ENCODE measurements at places on chromosomes 2 and 18.

DNA sequence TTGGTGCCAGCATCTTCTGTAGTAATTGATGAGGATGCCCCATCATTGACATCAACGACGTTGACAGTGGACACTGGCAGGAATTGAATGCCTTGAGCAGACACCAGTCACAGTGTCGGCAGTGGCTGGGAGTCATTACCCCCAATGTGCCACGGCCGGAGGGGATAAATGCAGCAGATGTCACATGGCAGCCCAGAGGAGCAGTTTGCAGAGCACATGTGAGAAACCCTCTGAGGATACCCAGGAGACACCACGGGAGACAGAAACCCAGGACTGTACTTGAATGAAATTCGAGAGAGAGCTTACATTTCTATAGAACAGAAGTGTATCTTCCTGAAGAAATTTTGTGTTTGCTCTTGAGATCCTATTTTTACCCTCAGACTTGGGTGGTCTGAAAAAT lies 409.1 kb upstream of the TNP1 start:
- no peak for DNase-seq

- no peak for DNase-seq
Measured at GRCh38 chr2:119112770-119113488, 45.6 kb downstream of the C1QL2 start.

DNA sequence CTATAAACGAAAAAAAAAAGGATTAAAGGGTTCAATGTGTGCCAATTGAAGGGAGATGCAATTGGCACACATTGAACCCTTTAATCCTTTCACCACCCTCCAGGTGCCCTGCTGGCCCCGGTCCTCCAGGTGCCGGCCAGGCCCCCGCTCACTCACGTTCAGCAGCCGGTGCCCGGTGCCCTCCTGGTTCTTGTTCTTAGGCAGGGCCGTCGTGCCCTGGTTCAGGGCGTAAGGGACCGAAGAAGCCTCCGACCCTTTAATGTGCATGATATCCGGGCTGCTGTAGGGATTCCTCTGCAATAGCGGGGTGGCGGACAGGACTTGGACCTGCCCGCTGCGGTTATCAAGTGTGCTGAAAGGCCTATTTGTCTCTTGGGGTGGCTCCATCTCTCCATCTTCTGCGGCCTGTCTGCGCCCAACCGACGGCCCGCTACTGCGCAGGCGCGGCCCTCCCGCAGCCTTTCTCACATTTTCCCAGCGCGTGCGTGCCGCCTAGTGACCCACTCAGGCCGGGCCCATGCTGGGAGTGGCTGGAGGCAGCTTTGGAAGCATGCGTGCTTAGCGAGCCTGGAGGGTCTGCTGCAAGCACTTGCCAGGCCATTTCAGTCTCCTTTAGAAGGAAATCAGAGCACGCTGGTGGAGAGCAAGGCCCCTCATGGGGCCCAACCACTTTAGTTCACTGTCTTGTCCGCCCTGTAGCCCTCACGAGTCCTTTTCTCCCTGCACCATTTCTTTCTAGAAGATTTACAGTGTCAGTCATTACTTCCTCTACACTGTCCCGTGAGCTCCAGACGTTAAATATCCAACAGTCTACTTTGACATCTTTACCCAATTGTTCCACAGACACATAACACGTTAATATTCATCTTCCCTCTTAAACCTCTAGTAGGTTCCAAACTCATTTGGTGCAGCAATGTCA lies 24.3 kb downstream of the TMEM237 start:
- no peak for DNase-seq

- DNase-seq = no peak
Measured at GRCh38 chr2:151350579-151351195, 6.7 kb upstream of the TNFAIP6 start.

DNA sequence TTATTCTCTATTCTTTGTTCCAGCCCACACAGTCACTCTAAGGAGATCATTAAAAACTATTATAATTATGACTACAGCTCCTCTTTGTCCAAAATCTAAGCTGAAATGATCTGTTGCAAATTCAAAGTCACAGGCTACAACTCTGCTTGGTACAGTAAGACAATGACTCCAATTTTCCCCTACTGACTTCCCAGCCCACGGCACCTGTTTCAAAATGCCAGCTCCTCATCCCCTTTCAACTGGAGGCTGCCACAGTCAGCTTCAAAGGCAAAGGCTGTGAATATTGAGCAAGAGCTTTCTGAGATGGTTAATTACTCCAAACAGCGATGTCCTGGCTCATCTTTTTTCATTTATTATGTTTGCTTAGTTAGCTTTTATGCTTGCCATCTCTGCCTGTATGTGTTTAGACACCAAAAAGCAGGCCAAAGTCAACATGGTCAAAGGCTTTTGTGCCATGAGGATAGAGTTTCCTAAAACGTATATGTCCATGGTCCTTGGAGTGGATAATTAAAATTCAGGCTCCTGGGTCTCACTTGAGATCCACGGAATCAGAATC lies 141.1 kb downstream of the DOCK10 start:
- DNase-seq = no peak

GRCh38 chr2:56671973-56672569 lies 488.3 kb downstream of the CCDC85A start:
- no peak for DNase-seq

DNA sequence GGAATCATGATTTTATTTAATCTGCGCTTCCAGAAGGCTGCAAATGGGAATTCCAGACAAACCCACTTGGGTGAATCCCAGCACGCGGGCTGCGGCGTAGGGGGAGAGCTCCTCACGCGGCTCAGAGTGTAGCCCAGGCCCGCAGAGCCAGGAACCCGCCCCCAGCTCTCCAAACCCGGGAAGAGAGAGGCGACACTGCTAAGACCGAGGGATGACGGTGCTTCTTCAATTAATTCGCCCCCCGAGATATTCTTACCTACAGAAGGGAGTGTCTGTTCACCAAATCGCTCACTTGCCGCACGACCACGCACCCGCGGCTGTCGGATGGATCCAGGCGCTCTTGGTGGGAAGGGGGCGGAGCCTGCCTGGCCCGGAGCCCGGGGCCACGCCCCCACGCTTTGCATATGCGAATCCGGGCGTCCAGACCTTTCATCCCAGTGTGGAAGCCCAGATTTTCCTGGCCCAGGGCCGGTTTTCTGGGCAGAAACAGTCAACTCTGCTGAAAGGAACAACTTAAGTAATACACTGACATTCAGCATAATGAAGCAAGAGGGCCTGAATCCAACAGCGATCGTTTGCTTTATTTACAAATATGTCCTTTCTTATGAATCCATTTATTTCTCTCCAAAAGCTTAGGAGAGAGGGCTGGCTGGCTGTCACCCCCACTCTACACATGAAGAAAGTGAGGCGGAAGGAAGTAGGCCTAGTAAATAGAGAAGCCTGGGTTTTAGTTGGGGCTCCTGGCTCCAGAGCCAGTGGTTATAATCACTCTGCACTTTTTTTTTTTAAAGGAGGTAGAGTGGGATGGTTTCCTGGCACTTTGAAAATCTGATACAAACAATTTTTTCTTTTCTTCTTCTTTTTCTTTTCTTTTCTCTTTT lies at the start of gene SLC19A3:
SLC19A3 (minus strand) TSS at position 342 of the 881 bp plus-strand sequence. CDS start 15,710 bp downstream, outside the sequence.
- DNase-seq = peak; percentile 13

DNA sequence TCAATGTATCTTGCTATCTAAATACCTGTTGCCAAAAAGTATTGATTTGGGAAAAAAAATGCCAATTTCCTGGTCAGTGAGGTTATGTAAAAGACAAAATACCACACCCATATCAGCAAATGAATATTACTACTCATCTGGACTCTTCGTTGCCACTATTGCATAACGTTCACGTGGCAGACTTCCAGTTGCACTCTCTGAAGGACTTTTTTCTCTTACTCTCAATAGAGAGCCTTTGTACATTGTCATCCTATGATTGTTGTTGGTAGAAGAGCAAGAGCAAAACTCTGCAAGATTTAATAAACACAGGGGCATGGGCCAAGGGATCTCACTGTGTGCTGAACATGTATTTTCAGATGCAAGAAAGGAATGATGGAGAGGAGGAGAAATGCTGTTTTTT lies 689.8 kb downstream of the MBD2 start:
- DNase-seq = no peak

DNA sequence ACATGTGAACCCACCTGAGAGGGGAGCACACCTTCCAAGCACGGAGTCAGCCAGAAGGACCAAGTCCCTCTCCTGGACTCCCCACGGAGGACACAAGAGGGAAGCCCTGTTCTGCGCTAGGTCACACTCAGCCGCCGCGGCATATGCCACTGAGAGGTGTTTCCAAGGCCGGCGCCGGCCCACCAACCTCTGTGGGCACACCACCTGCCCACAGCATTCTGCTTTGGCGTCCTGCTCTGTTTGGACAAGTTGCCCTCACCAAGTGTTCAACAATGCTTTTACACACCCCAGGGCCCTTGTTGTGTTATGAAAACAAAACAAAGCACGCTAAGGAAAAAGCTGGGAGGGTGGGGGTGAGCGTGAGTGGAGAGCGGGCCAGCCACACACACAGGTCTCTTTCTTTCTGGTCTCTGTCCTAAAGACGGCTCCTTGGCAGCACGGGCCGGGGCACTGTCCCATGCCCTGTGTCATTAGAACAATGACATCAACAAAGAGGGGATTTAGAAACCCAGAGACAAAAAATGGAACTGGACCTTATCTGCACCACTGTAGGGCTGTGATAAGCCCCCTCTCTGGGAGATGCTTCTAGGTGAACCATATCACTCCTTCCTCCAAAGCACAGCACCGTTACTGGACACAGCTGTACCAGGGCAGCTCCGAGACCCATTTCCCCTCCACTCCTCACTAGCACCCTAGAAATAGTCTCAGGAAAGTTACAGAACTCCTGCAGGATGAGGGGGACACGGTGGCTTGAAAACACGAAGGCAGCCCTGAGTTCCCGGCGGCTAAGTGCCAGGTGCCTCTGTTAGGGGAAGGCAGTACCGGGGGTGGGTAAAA lies 17.0 kb downstream of the SMAD7 start:
- no peak for DNase-seq

DNA sequence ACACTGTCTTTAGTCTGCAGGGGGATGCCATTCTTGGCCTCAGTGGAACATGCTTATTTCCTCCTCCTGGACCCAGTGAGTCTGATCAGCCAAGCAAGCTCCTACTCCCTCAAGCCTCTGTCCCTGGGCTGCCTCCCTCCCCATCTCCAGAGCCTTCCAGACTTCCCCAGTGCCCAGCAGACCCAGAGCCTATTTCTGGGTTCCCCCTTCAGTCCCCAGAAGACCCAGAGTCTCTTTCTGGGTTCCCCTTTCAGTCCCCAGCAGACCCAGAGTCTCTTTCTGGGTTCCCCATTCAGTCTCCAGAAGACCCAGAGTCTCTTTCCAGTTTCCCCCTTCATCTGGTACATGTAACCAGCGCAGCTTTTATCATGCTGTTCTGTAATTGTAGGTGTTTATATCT lies 17.0 kb upstream of the PKDCC start:
- DNase-seq = no peak

GRCh38 chr2:197158591-197159550 lies 151.7 kb downstream of the ANKRD44 start:
- DNase-seq = no peak

- no peak for DNase-seq
Measured at GRCh38 chr2:68756178-68756577, 21.6 kb downstream of the ARHGAP25 start.

- no peak for DNase-seq
Measured at GRCh38 chr2:44906972-44907371, 34.5 kb upstream of the SIX3 start.

GRCh38 chr2:129849559-129850160 lies 129.8 kb upstream of the RAB6C start:
- DNase-seq = no peak

DNA sequence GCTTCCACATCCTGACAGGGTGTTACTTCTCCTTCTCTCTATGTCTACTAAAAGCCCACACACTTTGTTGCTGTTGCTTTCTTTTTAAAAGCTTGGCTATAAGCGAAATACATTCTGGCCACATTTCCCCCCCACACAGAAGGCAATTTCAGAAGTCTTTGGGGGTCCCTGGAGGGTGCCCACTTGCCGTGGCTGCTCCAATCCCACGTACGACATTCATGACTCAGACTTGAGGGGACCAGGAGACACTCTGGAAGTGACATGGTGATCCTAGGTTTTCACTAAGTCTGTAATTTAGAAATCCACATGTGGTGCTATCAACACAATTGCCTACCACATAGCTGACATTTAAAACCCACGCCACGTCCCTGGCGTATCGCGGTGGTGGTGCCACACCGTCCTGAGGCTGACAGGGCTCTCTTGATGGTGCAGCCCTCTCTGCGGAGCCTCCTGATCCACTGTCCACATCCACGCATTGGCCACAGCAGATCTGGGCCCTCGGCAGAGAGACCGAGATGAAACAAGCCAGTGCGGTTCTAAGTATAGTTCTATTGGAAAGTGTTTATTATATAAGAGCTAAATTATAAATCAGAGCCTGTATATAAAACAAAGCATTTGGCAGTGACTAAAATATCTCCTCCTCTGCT lies 42.4 kb downstream of the CYP27C1 start:
- DNase-seq = no peak

DNA sequence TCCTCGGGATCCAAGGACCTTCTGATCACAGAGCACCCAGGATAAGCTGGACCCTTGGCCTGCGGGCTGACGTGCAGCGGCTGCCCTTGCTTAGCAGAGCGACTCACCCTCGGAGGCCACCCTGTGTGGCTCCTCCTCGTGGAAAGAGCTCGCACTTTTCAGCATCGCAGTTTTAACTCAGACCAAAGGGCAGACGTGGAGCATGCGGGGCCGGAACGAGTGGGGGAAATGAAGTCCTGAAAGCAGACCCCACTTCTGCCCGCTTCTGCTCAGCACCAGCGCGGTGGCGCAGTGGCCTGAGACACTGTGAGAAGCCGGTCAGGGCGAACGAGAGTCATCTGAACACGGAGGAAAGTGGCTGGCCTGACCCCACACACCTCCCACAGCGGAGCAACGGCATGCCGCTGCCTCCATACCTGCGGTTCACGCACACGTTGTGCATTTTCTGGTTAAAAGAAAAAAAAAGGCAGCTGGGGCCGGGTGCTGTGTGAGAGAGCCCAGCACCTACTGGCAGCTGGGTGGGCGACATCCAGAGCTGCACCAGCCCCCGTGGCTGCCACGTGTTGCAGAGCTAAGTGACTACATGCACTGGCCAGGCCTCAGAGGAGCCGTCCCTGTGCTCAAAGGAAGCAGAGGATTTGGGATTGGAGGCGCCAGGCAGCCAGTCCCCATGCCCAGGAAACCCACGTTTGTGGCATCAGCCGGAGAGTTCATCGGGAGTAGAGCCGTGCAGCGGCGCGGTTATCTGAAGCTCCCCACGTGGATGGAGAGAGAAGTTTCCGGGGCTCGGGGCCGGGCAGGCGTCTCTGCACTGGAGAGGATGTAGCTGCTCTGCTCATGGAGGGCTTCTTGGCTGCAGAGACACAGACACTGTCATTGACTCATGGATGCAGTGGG lies 89.7 kb downstream of the USP40 start:
- no peak for DNase-seq

- no peak for DNase-seq
Measured at GRCh38 chr2:15812187-15812780, 128.1 kb upstream of the MYCN start.

GRCh38 chr2:83191316-83191715 lies 1267.8 kb downstream of the SUCLG1 start:
- no peak for DNase-seq

DNA sequence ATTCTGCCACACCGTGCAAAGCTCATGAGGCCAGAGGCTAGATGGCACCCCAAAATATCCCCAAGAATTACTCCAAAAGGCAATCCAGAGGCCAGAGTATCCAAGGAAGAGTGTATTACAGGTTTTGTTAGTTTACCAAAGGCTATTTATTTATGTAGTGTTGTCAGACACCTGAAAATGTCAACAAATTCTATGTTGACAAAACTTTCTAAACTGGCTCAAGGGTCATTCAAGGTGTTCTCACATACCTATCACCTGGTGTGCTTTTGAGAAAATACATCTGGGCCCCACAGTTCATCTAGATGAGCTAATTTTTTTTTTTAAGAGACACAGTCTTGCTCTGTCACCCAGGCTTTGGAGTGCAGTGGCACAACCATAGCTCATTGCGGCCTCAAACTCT lies 12.4 kb upstream of the DTNB start:
- DNase-seq = no peak
